Stimulated activated CD8-positive, alpha-beta memory T cell treated with anti-CD3 and anti-CD28 coated beads, Interleukin-15, amount 100 ng/mL, for 4 hours (primary cell): ENCODE measurements at places on chromosomes 2 and 18.

GRCh38 chr2:62992561-62992960 lies 58.1 kb upstream of the OTX1 start:
- DNase-seq = no peak

- no peak for DNase-seq
Measured at GRCh38 chr18:33051407-33051806, 278.6 kb upstream of the KLHL14 start.

DNA sequence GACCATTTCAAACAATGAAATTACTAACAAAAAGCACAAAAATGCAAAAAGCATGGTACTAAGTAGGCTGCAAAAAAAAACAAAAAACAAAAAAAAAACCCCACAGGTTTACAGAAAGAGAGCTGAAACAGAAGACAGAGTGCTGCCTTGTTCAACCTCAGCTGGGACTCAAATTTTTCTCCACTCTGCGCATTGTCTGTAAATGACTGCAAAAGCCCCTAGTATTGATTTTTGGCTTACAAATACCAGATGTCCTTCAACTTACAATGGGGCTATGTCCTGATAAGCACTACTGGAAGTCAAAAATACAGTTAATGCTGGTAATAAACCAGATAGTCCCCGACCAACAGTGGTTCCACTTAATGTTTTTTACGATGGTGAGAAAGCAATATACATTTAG lies 42.2 kb downstream of the UBE2E3 start:
- no peak for DNase-seq

GRCh38 chr2:128169497-128169896 lies 78.5 kb downstream of the UGGT1 start:
- DNase-seq = no peak

DNA sequence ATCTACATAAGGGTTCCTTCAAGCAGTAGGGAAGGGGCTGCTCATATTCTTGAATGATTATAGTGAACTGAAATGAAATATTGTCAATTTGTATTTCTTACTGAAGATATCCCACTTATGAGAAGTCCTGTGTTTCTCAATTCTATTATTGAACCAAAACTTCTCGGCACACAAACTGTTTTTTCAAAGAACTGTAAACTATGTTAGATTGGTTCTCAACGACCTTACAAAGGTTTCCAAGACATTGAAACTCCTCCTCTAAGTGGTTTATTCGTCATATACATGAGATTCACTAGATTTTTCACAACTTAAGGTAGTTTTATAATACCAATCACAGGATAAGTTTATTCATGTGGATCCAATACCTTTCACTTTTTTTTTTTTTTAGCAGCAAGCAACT lies 1.4 kb downstream of the CCL20 start:
- no peak for DNase-seq

DNA sequence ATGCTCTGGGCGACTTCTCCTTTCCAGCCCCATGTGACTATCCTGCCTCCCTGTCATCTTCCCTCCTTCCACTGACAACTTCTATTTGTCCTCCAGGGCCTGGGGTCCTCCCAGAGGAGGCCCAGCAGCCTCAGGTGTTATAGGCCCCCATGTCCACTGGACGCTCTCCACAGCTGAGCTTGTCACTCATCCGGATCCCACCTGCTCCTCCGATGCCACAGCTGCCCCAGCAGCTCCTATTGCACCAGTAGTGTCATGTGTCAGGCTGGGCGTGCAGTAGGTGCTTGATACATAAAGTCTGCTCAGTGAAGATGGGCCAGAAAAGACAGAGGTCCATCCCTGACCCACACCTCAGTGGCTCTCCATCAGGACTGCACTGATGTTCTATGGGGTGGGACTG lies 305.7 kb upstream of the MYT1L start:
- DNase-seq = no peak

DNA sequence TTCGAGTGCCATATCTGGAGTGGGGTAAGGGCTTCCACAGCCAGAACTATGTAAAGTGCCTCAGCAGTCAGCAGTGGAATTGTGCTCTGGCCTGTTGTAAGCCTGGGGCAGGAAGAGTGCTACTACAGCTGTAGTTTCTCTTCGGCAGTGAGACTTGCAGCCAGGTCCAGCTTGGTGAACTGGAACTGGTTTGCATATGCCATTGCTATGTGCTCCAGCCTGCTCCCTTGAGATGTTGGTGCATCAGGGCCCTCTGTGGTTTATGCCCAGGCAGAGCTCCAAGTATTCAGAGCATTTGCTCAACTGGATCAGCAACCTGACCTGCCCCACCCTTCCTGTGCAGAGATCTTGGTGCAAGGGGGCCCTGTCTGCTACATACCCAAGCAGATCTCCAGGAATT lies 47.8 kb downstream of the ZNF804A start:
- DNase-seq = no peak

GRCh38 chr2:40304340-40304739 lies 147.6 kb downstream of the SLC8A1 start:
- no peak for DNase-seq

GRCh38 chr2:187362151-187362550 lies 85.9 kb downstream of the CALCRL start:
- DNase-seq = no peak

- DNase-seq = no peak
Measured at GRCh38 chr2:42829671-42830440, 37.5 kb upstream of the HAAO start.

DNA sequence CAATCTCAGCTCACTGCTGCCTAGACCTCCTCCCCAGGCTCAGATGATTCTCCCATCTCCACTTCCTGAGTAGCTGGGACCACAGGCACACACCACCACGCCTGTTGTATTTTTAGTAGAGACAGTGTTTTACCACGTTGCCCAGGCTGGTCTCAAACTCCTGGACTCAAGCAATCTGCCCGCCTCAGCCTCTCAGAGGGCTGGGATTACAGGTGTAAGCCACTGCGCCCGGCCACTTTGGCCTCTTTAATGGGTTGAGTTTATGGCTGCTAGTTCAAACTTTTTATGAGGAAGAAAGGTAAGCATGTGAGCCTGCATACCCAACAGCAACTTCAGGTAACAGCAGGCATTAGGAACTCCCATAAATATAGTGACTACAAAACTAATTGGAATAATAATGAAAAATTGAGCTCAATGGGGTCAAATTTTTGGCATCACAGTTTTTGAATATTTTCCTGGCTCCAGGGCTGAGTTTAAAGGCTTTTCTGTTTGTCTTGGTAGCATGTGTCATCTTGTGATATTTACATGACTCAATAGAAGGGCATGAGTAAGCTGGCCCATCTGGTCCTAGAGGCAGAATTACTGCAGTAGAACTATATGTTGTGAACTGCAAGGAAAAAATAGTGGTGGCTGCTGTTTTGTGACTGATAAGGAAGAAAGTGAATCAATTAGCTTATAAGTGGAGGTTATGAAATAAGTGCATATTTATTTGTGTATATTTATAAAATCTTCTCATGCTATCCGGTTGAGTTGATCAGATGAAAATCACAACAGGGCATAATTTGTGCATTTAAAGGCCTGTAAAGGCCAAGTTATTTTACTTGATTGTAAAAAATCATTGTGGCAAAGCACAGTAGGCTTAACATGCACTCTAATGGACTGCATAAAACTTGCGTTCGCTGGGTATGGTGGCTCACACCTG lies 24.8 kb downstream of the GALM start:
- DNase-seq = no peak

DNA sequence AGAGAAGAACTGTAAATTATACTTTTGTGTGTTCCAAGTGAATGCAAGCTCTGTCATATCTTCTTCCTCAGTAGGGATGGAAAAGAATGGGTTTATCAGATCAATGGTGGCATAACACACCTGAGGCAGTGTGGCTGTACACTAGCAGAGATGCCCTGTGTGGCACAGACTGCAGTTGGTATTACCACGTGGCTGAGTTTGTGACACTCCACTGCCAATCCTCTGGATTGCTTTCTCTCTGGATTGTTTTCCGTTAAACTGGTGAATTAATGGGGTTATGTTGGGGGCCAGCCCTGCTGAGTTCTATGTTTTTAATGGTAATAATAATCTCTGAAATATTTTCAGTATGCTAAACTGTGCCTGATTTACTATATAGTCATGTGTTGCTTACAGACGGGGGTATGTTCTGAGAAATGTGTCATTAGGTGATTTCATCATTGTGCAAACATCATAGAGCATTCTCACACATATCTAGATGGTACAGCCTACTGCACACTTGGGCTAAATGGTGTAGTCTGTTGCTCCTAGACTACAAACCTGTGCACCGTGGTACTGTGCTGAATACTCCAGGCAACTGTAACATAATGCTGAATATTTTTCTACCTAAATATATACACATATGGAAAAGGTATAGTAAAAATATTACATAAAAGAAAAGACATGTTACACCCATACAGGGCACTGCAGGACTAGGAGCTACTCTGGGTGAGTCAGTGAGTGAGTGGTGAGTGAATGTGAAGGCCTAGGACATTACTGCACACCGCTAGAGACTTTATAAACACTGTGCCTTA lies 84.7 kb upstream of the ST6GAL2 start:
- no peak for DNase-seq

DNA sequence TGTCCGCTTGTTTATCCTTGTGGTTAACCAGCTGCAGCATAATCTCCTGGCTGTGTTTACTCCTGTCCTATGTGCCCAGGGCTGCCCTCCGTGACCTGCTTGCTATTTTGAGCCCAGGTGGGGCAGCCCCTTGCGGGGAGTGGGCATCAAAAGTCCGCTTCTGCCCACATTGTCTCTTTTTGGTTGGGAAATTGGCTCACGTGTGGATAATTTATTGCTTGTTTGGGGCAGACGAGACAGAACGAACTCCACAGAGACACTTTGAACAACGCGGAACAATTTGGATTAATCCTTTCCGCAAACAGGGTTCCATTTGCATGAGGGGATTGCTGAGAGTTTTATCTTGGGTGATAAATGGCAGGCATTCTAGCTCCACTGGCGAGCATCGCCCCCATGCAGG lies 8.1 kb upstream of the CXCR4 start:
- no peak for DNase-seq

DNA sequence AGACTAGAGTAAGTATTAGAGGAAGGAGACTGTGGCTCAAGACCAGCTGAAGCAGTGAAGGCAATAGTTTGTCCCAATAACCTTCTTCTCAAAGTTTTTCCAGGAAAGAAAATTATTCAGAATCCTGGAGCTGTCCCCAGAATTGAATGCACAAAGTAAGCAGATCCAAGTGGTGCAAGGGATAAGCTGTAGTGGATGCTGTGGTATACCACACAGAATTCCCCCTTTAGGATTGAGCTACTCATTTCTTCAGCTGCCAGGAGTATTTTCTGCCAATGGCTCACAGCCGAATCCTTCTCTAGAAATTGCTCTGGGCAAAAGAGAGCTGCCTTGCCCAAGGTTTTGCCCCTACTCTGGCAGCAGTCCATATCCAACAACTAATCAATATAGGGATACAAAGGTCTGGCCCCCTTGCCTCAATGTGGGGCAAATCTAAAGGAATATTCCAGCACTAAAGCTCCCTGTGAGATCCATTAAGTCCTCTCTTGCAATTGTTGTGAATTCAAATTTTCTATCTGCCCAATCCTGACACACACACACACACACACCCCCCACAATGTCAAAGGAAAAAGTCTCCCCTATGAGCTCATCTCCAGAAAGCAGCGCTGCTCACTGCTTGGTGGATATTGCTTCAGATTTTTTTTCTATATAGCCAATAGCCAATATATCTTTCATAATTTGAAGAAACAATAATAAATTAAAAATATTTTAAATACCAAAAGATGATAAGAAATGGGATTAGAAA lies 18.4 kb upstream of the TCF7L1 start:
- DNase-seq = no peak

DNA sequence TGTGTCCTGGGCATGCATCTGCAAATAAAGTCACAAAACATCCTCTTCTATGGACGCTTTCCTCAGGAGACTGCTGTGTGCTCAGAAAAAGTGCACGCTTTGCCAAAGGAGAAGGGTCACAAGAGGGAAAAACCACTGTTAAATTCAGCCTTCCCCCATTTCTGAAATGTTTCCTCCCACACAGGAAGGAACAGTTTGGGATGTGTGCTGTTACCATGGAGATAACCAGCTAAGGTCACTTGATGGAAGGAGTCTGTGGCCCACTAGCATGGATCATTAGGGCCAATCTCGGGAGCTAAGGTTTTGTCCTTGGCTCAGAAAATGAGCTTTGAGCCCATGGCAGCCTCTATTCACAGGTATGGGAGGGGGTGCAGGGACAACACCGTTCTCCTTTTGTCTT lies 5.6 kb downstream of the KCNE4 start:
- no peak for DNase-seq

DNA sequence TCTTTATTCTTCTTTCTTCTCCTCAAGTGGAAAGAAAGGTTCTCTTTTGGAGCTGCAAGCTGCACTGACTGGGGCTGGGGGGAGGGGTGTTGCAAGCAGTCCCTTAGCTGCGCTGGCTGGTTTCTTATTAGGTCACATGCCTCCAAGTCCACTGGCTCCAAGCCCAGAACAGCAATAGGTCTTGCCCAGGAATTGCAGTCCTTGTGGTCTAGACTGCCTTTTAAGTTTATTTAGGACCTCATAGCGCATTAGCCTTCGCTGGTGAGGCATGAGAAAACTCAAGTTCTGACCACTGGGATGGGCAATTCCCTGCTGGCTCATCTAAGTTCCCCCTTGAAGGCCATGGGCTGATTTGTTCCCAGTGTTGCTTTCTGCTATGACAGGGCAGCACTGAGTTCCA lies 138.6 kb upstream of the SCN7A start:
- DNase-seq = no peak

DNA sequence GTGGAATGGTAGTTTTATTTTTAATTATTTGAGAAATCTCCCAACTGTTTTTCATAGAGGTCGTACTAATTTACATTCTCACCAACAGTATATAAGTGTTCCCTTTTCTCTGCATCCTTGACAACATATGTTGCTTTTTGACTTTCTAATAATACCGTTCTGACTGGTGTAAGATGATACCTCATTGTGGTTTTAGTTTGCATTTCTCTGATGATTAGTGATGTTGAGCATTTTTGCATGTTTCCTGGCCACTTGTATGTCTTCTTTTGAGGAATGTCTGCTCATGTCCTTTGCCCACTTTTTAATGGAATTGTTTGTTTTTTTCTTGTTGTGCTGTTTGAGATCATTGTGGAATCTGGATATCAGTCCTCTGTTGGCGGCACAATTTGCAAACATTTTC lies 242.5 kb downstream of the ZNF521 start:
- DNase-seq = no peak
